ENCODE measurements at places on chromosomes 11 and 22.

DNA sequence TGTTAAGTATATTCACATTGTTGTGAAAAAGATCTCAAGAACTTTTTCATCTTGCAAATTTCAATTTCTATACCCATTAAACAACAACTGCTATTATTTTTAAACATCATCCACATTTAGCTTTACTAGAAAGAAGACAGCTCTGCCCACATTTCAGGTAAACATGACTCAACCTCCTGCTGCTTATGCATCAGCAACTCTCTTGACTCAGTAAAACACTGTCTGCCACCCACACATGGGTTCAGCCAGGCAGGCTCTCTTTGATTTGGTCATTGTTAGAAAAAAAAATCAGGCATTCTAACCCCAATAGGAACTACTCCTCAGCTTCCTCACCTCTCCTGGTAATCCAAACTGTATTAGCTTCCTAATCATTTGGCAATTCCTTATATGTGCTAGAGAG is 5.1 kb upstream of the ENDOD1 start:
- H3K4me1 ChIP-seq: peaks cover 9% of the 10 kb centered on the region
- no peak overlapping the region for H3K4me3 ChIP-seq
- DNase-seq: no peak

DNA sequence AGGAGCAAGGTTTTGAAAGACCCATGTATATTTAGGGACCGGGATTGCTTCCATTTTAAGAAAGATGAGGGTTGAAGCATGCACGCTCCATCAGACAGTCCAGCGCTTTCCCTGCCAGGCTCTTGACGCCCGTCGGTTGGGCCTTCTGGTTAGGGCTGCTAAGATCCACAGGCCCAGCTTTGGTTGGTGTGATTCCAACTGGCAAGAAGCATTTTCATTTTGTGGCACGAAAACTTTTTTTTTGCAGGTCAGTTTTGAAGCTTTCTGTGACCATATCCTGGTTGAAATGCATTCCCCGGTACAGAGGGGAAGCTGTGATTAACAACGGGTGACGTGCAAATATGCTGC is 34.3 kb upstream of the MPPED1 start:
- no peak for DNase-seq
- H3K4me3 ChIP-seq: no peak overlapping the region
- H3K27ac ChIP-seq: no peak overlapping the region
- no peaks in the 10 kb centered on the region for H3K36me3 ChIP-seq
- H3K27me3 ChIP-seq: no peaks in the 10 kb centered on the region
- H3K4me1 ChIP-seq: no peaks in the 10 kb centered on the region

- no peak overlapping the region for H3K4me3 ChIP-seq
- no peak overlapping the region for H3K27ac ChIP-seq
- peaks cover 31% of the 10 kb centered on the region for H3K4me1 ChIP-seq
These were observed 11.4 kb upstream of the KCNQ1OT1 start for GRCh38 chr11:2711161-2711560.

- peaks cover 5% of the 10 kb centered on the region for H3K4me1 ChIP-seq
- no peaks in the 10 kb centered on the region for H3K27me3 ChIP-seq
- no peaks in the 10 kb centered on the region for H3K36me3 ChIP-seq
- no peak for DNase-seq
These were observed 204.4 kb downstream of the FAM76B start for GRCh38 chr11:95585069-95585751.

DNA sequence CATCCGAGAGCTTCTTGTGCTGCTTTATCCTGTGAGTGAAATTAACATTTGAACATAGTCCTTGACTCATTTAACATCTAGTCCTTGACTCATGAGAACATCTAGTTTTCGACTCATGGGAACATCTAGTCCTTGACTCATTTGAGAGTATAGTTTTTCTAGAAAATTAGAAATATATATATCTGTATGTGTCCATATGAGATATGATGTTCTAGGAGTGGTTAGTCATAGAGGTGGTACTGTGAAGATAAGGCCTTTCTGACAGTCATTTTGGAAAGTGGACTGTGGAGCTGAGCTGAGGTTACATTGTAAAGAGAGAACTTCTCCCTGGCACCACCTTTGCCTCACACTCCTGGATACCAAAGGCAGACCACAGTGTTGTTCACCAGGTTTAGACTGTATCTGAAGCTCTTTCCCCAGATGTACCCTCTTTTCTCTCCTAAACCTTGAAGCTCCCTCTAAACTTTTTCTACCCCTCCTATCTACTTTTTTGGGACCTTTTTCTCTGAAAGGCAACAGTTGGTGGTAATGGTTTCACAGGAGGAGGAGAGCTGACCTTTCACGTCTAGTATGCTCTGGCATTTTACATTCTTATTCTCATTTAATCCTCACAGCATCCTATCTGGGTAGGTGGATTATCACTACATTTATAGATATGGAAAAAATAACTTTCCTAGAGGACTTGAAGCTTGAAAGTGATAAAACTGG is 67.2 kb downstream of the PPP2R1B start:
- H3K4me3 ChIP-seq: no peak overlapping the region
- H3K4me1 ChIP-seq: no peaks in the 10 kb centered on the region

DNA sequence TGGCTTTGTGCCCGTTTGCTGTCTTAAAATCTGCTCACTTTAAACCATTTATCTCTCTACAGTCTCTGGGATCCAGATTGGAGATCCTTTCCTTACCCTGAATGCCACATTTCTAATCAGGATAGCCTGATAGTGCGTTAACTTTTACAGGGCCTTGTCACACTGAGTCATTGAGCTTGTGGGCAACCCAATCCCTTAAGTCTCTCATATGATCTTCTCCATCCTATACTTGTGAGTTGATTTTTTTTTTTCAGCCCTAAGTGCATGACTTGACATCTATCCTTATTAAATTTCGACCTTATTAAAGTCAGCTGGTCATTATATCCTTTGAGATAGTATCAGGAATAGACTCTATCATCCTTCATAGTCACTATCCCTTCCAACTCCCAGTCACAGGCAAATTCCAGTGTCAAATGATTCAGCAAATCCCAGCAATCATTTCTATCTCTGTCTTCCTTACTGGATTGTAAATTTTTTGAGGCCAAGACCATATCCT is 57.7 kb downstream of the TEAD1 start:
- H3K36me3 ChIP-seq: no peaks in the 10 kb centered on the region
- H3K4me1 ChIP-seq: peaks cover 19% of the 10 kb centered on the region
- H3K4me3 ChIP-seq: no peak overlapping the region
- H3K27ac ChIP-seq: no peak overlapping the region
- no peaks in the 10 kb centered on the region for H3K27me3 ChIP-seq
